CD4-positive, alpha-beta T cell treated with Interleukin-17A for 1 hour (primary cell): ENCODE measurements at places on chromosomes 7 and 10.

- DNase-seq = no peak
These were observed 112.1 kb downstream of the COL13A1 start for GRCh38 chr10:69913606-69914382.

GRCh38 chr10:89279421-89279869 is 22.4 kb upstream of the IFIT2 start:
- no peak for DNase-seq

DNA sequence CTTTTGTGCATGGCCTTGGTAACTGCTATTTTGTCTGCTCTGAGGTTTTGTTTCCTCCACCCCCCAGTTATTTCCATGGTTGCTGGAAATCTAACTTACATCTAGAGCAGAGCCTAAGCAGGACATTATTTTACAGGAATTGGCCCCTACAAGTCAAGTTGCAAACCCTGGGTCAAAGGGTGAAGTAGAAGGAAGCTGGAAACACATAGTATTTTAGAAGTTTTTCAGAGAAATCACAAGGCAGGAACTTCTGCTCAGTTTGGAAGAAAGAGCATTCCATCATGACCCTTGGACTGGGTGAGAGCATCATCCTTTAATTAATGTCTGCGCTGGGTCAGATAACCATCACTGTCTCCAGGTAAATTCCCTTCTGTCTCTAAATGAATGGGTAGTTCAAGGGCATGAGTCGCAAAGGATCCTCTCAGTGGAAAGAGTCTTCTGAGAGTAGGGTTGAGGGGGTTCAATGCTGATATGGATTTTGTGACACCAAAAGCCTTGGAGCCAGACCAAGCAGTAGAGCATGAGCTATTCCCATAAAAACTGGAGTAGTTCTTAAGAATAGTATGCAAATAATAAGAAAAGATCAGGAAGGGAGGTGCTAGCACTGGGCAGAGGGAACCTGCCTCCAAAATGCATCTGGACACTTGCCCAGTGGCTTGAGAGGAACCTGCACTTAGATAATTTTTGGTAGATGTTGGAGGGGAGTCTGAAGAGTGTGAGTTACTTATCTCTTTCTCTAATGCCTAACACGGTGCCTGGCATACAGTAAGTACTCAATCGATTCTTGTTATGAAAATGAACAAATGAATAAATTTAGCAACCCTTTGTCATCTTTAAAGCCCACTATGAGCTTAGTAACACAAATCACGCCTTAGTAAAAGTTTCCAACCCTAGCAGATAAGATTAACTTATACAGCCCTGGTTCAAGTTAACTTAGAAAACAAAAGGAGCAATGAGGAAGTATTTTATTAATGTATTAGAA is 160.6 kb upstream of the ADO start:
- no peak for DNase-seq

DNA sequence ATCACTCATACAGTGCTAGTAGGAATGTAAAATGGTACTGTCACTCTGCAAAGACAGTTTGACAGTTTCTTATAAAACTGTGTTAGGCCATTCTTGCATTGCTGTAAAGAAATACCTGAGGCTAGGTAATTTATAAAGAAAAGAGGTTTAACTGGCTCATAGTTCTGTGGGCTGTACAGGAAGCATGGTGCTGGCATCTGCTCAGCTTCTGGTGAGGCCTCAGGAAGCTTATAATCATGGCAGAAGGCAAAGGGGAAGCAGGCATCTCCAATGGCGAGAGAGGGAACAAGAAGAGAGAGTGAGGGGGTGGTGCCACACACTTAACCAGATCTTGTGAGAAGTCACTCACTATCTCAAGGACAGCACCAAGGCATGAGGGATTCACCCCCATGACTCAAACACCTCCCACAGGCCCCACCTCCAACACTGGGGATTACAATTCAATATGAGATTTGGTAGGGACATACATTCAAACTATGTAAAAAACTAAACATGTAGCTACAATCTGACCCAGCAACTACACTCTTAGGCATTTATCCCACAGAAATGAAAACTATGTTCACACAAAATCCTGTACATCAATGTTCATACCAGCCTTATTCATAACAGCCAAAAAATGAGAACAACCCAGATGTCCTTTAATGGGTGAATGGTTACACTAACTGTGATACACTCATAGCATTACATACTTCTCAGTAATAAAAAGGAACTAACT is 5.0 kb downstream of the ALDH18A1 start:
- no peak for DNase-seq

DNA sequence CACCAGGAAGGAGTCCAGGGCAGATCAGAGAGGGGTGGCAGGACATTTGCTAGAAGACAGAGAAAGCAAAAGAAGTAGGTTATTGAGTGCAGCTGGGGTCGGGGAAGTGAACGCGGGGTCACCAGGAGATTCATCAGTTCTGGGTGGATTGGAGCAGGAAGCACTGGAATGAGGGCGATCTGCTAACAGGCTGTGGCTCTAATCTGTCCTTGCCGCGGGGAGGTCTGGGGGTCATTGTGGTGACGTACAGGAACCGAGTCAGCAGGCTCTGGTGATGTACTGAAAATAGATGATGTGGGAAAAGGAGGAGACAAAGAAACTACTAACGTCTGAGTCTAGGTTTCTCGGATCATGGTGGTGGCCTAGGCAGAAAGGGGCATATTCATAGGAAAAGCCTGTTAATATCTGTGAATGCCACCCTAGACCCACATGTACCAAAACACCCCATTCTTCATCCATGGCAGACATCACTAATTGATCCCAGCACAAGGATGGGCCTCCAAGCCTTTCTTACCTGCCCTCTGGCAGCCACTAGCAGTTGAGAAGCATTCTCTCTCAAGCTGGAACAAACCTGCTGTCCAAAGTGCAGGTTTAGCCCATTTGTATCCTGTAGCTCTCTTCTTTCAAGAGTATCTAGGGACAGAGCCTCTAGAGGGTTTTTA is 134.5 kb downstream of the C10orf105 start:
- no peak for DNase-seq

DNA sequence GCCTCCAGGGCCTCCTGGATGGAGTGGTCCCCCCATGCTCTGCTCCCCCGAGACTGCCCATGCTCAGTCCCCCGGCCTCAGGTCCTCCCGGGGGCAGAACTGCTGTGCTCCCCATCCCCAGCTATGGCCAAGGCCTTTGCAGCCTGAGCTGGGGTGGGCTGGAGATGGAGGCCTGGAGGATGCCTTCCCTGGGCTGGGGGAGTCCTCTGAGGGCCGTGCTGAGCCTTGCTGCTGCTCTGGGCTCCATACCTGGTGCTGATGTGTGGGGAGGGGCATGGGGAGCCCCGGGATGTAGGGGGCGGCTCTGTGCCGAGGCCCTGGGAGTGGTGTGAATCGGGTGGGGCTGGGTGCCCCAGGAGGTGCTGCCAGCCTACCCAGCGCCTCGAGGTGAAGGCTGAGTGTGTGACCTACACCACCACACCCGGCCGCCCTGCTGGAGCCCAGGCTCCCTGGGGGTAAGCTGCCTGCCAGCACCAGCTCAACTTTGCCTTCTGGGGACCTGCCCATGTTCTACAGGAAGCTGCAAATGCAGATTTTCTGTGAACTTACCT is 109.5 kb downstream of the UNCX start:
- DNase-seq = no peak

- no peak for DNase-seq
These were observed 181.5 kb upstream of the HPS1 start for GRCh38 chr10:98628206-98628605.

DNA sequence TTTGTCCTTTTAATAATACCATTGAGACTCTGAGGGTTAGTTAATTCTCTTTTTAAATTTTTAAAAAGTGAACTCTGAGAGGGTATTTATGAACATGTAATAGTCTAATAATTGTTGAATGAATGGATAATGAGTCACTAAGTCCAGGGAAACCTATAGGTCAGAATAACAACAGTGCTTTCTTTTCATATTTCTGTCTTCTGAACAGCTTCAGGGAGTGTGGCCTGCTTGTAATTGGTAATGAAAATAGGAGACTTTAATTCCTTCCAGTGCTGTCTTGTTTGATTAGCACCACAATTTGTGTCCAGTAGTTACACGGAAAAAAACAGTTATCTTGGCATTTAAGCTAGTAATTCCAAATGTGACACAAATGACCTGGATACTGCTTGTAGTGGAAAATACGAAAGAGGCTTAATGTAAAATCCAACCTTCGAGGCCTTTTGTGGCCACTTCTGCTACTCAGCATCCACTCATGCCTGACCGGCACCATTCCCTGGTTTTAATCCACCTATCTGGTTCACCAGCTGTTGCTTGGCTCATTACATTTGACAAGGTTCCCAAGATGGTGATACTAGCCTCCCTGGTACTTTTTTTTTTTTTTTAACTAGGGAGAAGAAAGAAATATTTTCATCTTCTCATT is 149.3 kb upstream of the IMMP2L start:
- no peak for DNase-seq

GRCh38 chr7:140684066-140684950 is 11.6 kb downstream of the ADCK2 start:
- DNase-seq = no peak

DNA sequence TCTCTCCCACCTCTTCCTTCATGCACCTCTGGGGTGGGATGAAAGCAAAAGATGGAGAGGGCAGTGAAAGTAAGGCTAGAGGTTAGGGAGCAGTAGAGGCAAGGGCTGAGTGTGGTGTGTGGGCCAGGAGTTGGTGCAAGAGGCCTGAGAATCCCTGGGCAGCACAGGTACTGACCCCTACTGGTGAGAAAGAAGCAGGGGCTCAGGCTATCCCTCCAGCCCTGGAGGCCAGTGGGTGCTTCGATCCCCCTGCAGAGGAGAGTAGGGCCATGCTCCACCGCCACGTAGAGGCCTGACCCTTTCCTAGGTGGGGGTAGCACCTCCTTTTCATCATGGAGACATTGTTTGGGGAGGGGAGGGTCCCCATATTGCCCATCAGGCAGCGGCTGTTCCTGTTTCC is 9.8 kb downstream of the CDHR1 start:
- DNase-seq = no peak

DNA sequence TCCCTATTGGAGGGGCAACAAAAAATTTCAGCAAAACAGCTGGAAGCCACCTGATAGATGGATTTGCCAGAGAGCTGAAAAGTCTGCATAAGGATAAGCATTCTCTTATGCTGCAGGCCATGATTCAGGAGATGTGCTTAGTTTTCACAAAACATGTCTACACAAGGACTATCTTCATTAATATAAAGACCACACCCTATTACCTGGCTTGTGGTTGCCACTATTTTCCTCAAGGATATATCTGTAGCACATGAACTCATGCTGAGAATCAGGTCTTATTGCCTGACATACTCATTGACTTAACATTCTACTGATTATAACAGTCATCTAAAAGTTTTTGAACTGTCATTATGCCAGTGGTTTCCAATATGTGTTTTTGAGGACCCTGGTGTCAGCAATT is 7.1 kb upstream of the COL17A1 start:
- DNase-seq = no peak

GRCh38 chr10:80413271-80413996 is 5.1 kb downstream of the PRXL2A start:
- DNase-seq = no peak

GRCh38 chr10:121669028-121669374 is 70.8 kb upstream of the FGFR2 start:
- DNase-seq = no peak

DNA sequence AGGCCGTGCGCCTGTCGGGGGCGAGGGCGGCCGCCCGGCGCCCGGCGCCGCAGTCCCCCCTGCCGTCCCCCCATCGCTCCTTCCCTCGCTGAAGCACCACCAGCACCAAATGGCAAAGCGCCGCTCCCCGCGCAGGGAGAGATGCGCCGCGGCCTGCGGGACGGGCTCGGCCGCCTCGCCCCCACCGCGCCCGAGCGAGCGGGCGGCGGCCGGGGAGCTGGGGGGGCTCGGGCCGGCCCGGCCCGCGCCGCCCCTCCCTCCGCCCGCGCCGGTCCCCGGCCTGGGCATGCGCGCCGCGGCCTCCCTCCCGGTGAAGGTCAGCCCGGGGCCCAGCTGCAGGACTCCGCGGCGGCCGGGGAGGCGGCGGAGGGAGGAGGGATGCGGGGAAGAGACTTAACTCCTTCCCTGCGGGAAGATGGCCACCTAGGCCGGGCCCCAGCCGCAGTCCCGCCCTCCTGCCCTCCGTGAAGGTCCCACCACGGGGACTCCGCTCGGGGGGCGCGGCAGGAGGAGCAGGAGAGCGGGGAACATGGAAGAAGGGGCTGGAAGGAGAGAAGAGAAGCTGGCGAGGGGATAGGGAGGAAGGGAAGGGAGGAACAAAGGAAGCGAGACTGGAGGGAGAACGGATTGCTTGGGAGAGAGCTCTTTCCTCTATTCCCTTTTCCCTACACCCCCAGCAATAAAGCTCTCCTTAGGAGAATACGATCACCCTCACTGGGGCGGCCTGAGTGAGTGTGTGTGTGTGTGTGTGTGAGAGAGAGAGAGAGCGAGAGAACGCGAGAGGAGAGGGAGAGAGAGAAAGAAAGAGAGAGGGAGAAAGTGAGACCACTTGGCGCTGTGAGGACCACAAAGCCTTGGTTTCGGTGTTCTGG is 3.4 kb upstream of the SMARCD3 start:
- peak; percentile 32 for DNase-seq

DNA sequence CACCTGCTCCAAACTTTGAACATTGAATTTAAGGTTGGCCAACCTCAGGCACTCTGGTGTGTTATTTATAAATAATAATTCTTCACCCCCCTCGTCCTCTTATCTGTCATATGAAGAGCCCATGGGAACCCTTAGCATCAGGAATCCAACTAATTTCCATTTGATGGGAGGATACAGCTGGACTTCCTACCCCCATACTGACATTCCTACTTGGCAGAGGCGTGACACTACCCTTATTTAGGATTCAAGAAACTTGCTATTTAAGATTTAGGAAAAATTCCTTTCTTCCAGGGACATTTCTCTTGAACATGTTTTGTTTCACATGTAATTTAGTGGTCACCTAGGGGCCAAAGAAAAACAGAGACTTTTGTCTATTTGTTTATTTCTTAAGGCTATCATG is 171.9 kb upstream of the NRP1 start:
- no peak for DNase-seq

DNA sequence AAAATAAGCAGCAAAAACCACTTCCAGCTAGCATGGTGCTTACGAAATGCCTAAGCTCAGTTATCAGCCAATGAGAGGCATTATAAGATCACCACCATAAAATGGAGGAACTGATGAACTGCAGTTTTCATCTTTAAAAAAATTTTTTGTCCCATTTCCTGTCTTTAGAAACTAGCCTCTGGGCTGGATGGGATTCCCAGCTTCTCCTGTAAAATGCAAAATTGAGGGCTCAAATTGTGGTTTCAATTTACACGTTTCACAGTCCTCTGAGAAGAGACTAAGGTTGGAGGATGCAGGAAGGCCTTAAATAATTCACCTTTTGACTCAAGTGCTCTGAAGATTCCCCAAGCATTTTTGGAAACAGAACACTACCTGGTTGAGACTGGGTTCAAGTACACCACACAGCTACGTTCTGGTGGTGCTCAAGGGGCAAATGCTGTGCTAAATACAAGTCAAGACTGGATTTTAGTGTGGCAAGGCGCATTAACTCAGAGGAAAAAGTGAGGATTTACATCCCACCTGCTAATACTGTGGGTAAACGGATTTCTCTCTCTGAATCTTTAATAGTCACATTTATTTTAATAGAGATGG is 951 bp downstream of the ZNF25 start:
- DNase-seq = peak; percentile 39

- no peak for DNase-seq
These were observed 199.9 kb upstream of the TCERG1L start for GRCh38 chr10:131511391-131511790.
